ENCODE measurements at places on chromosomes 5 and 9.

- no peak for DNase-seq
These were observed 361.4 kb upstream of the RPS23 start for GRCh38 chr5:82639393-82640144.

DNA sequence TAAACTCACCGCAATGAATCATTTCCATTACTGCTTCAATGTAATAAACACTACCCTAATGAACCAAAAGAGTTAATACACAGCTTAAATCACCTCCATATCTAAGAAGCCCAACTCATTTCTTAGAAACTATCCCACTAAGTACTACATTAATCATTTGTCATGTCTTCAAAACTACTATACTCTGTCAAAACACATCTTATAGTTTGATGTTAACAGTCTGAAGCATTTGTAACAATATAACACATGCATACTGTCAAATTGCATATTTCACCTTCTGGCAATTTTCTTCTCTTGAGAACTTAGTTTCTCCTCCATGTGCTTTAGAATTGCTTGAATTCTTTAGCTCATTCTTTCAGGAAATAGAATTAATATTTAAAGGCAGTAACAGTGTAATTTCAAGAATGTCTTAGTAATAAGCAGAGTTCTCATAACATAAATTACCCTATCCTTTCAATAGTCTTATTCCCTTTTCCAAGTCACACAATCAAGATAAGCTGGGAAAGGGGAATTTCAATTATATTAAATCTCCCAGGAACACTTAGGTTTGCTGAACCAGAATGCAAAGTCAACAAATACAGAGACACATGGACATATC is 199.7 kb downstream of the ATPSCKMT start:
- no peak for DNase-seq

- DNase-seq: no peak
These were observed 30.4 kb downstream of the TBC1D2 start for GRCh38 chr9:98225015-98225442.

GRCh38 chr5:148466236-148466580 is 82.5 kb downstream of the FBXO38 start:
- DNase-seq: peak; percentile 29

- no peak for DNase-seq
These were observed 217.5 kb downstream of the DENND1A start for GRCh38 chr9:123712399-123712798.

DNA sequence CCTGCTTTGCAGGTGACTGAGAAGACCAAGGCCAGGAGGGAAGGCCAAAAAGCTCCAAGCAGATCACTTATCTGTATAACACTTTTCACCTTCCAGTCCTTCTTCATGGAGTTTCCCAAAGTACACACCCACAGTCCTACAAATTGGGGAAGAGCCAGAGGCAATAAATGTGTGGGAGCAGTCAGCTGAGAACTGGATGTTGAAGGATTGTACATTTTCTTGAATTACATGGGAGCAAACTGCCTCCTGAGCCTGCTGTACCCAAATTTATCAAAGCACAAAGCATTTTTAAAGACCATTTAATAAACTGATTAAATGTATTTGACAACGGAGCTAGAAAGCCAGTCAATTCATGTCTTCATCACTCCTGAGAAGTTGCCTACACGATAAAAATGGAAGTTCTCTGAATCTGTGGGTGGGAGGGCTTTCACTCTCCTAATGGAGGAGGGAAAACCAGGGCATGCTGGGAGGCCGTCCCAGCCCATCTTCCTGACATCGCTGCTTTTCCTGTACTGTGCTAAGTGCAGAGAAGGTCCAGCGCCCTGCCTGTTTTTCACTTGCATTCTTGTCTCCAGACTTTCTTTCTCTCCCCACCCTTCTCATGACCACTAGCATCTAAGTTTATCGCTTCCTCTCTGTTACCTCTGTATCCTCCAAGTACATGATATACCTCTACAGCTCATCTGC is 79.0 kb downstream of the KCNIP1 start:
- no peak for DNase-seq

DNA sequence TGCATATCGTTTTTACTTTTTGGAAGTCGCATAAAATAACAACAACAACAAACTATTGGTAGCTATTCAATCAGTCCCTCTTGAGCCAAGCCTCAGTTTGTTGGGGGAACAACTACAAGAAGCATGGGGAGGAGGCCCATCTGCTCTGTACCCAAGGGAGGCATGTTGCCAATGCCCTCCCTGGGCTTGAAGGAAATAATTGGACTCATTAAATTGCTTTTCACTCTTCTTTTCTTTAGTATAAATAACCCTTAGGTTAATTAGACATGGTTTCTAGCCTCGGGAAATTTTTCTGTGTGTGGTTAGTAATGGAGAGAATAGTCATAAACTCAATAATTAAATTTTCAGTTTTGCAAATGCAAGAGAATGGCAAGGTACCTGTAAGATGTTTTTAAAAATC is 500.7 kb downstream of the TLE4 start:
- DNase-seq: no peak

DNA sequence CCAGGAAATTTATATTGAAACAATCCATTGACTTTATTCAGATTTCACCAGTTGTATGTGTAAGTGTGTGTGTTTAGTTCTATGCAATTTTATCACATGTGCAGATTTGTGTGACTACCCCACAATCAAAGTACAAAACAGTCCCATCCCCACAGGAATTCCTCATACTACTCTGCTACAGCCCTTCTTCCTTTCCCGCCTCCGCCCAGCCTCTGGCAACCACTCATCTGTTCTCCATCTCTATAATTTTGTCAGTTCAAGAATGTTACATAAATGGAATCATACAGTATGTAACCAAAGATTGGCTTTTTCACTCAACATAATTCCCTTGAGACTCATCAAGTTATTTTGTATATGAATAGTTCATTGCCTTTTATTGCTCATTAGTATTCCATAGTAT is 289.1 kb downstream of the GADD45G start:
- no peak for DNase-seq

DNA sequence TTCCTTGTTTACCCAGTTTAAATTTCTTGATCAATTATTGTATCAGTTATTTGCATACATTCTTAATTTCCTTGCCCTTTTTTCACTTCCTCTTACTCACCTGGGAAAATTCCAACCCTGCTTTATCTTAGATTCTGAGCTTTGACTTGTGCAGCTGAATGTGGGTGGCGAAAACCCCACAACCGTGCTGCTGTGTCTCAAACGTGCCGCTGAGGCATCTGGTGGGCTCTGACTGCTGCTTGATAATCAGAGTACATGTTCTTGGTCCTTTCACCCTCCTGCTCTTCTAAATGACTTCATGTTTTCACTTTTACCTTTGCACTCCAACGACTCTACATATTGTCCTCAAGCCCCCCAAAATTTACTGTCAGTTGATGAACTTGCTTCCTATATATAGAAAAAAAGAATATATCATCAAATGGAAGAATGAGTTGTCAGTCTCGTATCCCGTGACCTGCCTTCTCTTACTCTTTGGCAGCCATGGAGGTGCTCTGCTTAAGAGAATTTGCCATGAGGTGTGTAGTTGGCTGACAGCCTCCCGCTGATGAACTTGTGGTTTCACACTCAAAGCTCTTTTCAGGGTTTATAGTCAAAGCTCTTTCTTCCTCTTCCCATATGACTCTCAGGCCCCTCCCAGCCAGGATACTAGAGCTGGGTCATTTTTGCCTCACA is 14.0 kb upstream of the JAK2 start:
- no peak for DNase-seq

- peak; percentile 55 for DNase-seq
These were observed 14.1 kb upstream of the TNFAIP8 start for GRCh38 chr5:119341452-119342349.

GRCh38 chr5:150485693-150486401 is 22.1 kb upstream of the NDST1 start:
- no peak for DNase-seq

DNA sequence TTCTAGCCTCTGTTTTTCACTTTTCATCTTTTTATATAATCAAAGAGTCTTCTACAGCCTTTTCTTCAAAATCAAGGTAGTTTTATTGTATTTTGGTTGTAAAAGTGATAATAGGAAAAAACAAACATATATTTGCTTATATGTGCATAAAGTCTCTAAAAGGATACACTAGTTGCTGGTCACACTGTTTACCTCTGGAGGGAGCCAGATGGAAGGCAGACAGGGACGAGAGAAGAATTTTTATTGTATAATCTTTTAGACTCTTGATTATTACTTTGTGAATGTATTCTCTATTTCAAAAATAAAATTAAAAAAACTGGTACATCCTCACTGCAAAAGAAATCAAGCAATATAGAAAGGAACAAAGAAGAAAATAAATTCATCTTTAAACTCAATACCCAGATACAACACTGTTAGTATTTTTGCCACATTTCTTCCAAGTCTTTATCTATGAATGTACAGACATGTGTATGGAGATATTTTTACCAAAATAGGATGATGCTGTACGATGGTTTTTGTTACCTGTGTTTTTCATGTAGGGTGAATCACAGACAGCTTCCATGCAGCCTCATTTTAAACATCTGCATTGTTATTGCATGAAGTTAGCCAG is 6.1 kb upstream of the RNF183 start:
- DNase-seq: no peak

DNA sequence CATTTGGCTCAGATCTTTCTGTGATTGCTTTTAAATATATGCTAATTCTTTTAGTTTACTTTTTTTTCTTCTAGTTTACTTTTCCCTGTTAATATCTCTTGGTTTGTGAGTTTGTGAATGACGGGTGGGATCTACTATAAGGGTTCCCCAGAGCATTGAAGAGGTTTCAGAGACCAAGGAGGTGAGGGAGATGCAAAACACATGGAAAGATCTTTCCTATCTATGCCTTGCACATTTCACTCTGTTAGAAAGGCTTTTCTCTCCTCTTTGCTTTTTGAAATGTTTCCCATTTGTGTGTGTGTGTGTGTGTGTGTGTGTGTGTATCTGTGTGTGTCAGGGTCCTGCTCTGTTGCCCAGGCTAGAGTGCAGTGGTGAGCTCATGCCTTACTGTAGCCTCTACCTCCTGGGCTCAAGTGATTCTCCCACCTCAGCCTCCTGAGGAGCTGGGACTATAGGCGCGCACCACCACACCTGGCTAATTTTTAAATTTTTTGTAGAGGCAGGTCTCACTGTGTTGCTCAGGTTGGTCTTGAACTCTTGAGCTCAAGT is 50.7 kb downstream of the CNTLN start:
- DNase-seq: no peak
